ENCODE measurements at places on chromosomes 1 and 21.

DNA sequence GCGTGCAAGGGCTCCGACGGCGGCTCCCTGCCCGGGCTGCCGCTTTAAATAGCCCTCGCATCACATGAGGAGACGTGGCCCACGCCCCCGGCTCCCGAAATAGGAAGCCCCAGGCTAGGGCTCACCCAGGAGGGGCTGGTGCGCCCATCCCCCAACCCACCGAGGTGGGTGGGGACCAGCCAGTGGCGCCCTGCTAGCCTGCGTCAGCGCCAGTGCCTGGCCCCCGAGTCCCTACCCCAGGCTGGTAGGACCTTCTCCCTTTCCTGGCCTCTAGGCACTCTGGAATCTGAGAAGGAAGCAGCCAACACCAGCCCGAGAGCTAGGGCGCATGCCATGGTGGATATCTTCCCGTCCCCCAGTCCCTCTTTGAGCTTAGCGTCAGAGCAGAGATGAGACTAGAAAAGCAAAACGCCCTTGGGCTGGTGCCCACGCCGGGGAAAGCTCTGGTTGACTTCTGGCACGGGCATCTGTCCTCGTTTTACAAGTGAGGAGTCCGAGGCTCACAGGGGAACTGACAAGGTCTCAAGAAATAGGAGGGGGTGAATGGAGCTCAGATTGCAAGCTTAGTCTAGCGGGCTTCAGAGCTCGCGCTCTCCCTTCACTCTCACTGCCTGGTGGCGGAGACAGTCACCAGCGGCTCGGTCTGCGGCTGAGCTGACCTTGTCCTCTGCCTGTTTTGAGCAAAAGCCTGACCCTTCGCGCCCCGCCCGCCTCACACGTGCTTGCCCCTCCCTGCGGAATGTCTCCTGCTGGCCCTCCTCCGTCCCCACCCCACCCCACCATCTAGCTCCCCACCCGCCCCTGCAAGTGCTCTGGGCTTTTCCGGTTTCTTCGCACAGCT, at the start of gene FABP3:
Gene FABP3 (minus strand): TSS at position 21 of the 841 bp plus-strand sequence. CDS start 62 bp downstream, outside the sequence.
- DNase-seq = peak; percentile 73

- peak; percentile 22 for DNase-seq
Observed at GRCh38 chr1:114154146-114154962, 685 bp upstream of the SYT6 start.

DNA sequence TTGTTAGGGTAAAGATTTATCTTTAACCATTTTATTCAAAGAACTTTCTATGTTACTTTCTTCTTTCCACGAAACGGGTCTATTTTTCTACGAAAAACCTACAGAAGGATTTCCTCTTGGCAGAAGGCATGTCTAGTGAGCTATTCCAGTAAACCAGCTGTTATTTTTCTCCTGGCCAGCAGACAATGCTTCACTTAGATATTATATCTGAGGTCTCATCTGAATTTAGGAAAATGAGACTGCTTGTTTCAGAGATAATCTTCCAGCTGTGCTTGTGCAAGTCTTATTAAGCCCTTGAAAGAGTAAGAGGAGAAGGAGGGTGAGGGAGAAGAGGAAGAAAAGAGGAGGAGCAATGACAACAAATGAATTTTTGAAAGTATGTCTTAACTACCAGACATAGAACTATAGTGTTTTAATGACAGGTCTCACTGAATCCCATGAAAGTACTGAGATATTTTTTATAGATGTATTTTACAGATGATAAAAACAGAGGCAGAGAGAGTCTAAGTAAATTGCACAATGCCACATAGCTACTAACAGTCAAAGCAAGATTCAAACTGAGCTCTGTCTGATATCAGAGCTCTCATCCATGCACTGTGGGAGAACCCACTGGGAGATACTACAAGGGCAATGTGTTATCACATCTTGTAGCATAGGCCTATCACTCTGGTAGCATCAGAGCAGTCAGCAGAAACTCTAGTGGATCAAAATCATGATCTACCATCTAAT, 54.6 kb upstream of the SAMSN1 start:
- DNase-seq = no peak

GRCh38 chr1:150906329-150906728, 19.4 kb downstream of the CTXND2 start:
- DNase-seq = no peak

- DNase-seq = no peak
Observed at GRCh38 chr1:112997781-112998180, 41.8 kb upstream of the SLC16A1 start.

DNA sequence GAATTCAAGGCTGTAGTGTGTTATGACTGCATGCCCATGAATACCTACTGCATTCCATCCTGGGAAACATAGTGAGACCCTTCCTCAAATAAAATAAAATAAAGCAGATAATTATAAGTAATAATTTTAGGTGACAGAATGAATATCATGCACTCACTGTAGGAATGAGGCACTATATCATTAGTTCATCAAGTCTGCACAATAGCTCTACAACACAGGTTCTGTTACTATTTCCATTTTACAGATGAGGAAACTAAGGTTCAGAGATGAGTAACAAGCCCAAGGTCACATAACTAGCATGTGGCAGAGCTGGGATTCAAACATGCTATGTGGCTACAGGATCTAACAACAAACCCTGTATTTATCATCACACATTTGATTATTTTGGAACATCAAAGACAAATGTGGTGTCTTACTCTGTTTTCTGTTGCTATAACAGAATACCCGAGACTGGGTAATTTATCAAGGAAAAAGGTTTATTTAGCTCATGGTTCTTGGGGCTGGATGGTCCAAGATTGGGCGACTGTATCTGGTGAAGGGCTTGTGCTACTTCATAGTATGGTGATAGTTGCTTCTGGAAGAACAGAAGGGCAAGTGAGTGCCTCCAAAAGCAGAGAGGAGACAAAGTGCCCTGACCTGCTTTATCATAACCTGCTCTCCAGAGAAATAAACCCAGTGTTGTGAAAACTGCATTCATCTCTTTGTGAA, 4.8 kb upstream of the ZNF691 start:
- no peak for DNase-seq

DNA sequence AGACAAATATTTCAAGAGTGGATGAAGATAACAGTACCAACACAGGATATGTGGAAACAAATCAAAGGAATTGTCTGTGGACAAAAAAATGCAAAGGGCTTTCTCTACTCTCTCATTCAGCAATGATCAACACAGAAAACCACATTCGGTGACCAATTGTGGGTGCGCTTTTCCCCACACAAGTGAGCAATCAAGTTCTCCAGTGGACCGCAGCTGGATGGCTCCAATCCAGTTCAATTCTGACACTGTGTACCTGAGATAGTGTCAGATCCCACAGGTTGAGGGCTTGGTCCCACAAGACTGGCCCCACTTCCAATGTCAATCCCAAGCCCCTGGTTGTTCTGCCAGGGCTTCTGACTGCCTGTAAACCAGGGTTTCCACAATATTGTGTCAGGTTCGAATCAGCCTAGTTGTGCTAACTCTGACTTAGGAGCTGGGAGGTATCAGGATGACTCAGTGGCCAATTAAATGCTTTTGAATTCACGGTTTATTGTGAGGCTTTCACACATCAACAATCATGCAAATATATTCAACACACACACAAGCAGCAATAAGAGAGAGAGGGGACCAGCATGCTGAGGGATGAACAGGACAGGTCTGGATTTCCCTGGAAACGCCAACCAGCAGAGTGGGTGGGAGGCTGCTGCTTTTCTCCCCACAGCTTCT, 87.0 kb upstream of the BTG3 start:
- no peak for DNase-seq

DNA sequence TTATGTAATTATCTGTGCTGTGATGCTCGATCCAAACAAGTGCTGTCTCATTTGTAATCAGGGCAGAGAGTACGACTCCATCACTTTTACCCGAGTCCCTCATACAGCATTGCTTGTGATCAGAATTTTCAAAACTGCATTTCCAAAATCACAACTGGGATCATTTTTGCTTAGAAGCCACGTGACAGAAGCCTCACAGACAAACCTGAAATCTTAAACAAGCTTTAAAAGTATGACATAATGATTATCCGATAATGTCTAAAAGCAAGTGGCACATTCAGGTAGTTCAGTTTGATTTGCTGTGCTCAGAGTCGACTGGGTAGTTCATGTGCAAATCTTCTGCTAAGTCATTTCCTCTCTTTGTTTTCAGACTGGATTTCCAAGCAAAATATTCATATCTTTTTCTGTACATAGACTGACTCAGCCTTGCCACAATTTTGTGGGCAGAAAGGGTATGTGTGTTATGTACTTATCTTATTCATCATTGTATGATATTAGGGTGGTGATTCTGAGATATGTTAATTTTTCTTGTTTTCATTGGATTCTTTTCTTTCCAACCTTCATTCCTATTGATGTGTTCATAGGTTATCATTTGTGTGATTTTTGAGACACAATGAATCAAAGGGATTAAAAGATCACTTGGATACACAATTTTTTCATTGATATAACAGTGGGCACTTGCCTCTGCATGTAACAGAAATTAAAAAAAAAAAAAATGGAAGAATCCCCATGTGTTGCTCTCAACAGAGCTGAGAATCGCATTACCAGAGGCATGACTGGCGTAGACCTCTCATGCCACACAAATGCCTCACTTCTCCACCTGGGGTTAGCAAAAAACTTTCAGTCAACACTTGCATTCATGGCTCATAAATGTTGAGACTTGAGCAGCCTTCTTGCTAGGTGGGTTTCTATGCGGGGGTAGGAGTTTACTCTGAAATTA, 355.7 kb downstream of the LTN1 start:
- DNase-seq = no peak

- no peak for DNase-seq
Observed at GRCh38 chr1:240663169-240663879, 51.4 kb upstream of the GREM2 start.

GRCh38 chr1:226877669-226878068, 7.3 kb downstream of the PSEN2 start:
- no peak for DNase-seq

GRCh38 chr1:152533327-152533938, 19.2 kb downstream of the CRCT1 start:
- no peak for DNase-seq

DNA sequence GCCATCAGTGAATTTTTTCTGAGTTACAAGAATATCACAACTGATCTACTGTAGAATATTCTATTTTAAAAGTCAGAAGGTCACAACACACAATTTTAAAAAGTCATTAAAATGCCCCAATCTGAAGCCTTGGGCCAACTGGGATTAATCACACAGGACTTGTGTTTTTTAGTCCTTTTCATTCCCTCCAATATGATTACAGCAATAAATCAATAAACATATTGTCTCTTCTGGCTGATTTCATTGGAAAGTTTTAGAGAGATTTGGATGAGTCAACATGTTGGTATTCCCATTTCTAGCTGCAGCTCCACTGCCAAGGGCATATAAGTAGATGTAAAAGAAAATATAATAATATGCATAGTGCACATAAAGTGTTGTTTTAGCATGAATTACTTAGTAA, 85.8 kb downstream of the NIBAN1 start:
- no peak for DNase-seq

- no peak for DNase-seq
Observed at GRCh38 chr1:231817801-231818200, 191.2 kb downstream of the DISC1 start.

- DNase-seq = peak; percentile 28
Observed at GRCh38 chr1:156371553-156372264, 2.7 kb downstream of the RHBG start.

DNA sequence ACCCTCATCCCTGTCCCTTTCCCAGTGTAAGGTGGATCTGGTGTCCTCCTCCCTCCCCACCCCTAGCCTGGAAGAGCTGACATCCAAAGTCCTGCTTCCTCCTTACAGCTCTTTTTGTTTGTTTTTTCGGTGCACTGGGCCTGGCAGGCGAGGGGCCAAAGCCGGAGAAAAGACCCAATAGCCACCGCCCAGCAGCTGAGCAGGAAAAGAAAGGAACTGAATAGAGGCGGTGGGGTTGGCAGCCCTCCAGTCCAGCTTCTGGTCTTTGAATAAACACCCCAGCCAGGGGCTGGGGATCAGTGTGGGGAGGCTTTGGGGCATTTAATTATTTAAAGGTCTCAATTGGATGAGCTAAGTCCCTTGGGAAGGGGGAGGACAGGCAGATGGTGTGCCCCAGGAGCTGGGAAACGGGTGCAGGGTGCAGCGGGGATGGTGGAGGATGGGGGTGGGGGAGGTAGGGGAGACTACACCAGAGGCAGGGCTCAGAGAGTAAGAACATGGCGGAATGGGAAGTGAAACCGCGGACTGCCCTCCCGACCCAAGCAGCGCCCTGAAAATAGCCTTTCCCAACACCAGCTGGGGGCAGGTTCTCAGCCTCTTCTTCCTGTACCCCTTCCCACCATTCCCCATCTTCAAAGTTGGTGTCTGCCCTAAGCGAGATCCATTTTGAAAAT, 20.2 kb downstream of the BTG2 start:
- peak; percentile 62 for DNase-seq

DNA sequence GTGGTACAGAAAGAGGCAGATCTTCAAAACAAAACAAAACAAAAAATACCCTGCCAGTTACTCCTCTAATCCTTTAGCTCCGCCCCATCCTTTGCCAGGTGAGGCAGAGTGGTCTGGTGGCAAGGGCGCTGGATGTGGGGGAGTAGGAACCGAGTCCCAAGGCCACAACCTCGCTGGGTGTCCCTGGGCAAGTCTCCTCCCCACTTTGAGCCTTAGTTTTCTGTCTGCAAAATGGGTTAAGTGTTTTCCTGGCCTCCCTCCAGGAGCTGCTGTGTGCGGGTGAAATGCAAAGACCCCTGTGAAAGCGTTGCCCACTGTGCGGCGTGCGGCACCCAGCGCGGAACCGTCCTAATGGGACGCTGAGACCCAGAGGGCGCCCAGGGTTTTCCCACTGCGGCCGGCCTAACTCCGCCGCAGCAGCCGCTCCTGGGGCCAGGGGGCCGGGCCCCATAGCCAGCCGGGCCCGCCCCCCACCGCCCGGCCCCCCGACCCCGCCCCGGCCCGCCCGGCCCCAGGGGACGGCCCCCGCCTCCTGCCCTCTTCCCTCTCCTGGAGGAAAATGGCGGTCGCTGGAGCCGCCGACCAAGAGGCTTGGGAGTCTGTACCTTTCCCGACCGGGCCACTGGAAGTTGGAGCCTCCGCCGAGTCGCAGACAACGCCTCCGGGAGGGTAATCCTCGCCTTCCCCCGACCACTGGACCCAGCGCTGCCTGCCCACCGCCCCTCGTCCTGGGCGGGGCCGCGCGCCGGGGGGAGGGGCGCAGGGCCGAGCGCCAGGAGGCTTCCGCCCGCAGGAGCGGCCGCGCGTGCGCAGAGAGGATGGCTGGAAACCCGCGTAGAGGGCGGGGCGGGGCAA, at the start of the genes ERMAP and SVBP:
Gene ERMAP (plus strand): TSS at position 538 of the 855 bp plus-strand sequence. CDS start 13,327 bp downstream, outside the sequence.
Gene SVBP (minus strand): TSS at position 813 of the 855 bp plus-strand sequence. CDS start 853 bp downstream, outside the sequence.
- no peak for DNase-seq
